ENCODE measurements at places on chromosomes 3 and 15.

DNA sequence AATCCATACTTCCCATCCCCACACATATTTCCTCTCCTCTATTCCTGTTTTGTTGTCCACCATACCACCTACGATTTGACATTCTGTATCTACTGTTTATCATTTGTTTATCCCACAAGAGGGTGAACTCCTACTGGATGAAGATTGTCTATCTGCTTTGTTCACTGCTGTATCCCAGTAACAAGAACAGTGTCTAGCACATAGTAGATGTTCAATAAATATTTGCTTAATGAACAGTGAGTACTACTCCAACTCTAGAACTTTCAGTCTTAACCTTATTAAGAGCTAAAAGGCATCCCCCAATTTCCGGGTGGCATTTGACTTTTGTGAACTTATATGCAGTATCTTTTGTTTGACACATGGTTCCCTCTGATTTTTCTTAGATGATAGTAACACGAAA, 1.3 kb downstream of the PYGO1 start:
- DNase-seq = no peak

DNA sequence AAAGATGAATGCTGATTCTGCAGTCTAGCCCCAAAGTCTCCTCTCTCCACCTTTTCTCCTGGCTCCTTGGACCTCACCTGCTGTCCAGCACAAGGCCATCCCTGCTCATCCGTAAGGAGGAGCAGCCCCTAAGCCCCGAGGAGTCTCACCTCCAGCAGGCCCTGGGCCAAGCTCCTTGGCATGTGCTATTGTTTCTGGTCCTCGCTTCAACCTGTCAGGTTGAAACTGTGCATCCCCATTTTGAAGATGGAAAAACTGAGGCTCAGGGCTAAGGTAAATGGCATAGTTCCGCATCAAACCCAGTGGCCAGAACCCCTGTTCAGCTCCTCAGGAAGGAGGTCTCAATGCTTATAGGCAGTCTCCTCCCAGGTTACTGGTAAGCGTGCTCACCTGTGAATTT, 26.1 kb downstream of the CHDH start:
- DNase-seq = no peak

DNA sequence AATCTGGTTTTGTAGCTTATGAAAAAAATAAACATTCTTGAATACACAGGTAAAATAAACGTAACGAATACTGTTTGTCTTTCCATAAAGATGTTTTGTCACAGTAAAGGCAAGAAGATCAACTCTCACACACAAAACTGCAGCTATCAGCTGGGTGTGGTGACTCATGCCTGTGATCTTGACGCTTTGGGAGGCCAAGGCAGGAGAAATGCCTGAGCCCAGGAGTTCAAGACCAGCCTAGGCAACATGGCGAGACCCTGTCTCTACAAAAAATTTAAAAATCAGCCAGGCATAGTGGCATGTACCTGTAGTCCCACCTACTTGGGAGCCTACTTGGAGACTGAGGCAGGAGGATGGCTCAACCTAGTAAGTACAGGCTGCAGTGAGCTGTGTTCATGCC, 39.6 kb downstream of the CBLB start:
- no peak for DNase-seq

- DNase-seq = no peak
Observed at GRCh38 chr3:150682279-150682678, 21.4 kb downstream of the ERICH6 start.

DNA sequence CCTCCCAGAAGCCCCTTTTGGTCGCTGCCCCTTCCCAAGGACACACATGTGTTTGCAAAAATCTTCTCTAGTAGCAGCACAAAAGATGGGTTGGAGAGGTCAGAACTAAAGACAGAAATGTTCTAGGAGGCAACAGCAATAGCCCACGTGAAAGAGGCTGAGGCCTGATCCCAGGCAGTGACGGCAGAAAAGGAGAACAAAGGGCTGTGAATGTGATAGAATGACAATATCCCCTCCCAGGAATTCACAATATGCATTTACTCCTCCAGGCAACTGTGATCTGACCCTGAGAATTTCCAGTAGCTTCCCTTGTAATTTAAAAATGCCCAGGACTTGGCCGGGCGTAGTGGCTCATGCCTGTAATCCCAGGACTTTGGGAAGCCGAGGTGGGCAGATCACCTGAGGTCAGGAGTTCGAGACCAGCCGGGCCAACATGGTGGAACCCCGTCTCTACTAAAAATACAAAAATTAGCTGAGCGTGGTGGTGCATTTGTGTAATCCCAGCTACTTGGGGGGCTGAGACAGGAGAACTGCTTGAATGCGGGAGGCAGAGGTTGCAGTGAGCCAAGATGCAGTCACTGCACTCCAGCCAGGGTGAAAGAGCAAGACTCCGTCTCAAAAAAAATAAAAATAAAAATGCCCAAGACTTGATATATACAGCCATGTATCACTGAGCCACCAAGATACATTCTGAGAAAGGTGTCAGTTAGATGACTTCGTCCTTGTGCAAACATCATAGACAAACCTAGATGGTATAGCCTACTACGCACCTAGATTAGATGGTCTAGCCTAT, 43.6 kb upstream of the PIAS1 start:
- DNase-seq = peak; percentile 21

GRCh38 chr3:87780811-87781210, 278.0 kb downstream of the CGGBP1 start:
- peak; percentile 97 for DNase-seq

DNA sequence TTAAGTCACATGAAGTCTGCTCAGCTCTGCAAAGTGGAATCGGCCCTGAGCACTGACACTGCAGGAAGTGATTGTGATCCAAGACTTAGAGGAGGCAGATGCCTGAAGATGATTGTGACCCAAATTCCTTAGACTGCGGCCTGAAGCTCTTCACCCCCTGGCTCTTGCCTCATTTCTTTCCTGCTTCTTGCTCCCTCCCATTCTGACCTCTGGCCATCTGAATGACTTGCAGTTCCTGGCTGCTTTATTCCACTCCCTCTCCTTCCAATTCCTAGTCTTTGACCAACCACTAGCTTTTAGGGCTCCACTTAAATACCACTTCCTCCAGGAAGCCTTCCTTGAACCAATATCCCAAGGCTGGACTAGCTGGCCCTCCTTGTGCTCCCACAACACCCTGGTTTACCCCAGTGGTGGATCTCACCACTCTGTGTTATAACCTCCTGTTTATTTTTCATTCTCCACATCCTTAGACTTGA, 9.9 kb upstream of the EPB42 start:
- DNase-seq = no peak

DNA sequence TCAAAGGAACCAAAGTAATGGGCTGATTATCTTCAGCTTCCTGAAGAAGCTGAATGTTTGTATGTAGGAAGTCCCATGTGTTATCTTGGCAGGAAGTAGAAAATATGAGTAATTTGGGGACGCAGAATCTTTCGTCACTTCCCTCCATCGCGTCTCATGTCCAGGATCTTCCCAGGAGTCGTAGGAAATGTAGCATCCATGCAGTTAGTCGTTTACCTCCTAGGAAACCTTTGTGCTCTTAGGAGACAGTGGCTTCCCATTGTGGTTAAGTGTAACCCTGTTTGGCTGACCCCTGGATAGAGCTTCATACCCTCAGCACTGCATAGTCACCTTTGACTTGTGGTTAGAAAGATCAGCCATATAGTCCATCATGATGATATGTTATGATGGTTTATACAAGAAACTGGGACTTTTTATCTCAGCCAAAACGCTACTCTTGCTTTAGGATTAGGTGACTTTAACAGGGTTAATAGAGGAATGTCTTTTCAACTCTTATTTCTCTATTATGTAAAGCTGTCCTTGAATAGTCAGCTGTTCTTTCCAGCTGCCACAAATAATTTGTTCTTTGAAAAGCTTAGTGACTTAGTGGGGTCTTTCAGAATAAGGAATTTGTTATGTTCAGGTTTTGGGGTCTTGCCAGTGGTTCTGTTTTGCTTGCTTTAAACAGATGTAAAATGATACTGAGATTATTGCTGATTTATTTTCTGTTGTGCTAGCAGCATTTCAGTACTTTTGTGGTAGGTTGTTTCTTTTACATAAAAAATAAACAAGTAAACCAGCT, 92.2 kb downstream of the KLHL25 start:
- DNase-seq = peak; percentile 68

DNA sequence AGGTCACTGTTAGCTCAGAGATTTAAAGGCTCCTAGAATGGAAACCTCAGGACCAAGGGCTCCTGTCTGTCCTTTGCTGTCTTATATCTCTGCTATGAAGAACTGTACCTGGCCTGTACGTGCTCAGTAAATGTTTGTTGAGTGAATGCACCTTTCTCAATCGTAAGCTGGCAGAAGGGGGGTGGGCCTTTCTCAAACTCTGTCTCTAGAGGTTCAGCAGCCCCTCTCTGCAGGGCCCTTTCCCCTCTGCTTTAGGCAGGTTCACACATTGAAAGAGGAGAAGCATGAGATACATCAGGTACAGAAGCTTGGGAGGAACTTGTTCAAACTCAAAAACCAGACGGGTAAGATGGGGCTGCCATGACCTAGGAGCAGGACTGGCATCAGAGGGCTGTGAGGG, 155.6 kb downstream of the GOLGA6L4 start:
- DNase-seq = no peak

DNA sequence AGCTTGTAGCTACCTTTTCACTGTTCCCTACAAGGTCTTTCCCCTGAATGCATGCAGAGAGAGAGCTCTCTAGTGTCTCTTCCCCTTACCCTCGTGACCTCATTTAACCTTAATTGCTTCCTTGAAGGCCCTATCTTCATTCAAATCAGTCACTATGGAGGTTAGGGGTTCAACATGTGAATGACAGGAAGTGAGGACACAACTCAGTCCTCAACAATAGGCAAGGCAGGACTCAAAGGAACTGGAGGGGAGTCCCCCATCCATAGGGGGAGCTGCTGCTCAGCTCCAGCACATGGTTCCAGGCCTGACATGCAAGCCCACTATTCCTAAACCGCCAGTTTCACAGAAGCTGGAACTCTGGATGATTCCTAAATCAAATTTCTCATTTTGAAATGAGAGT, 33.8 kb upstream of the GYG1 start:
- DNase-seq = peak; percentile 44

GRCh38 chr3:141269961-141270360, 38.3 kb downstream of the PXYLP1 start:
- no peak for DNase-seq

- no peak for DNase-seq
Observed at GRCh38 chr3:187360596-187360995, 7.6 kb upstream of the RTP4 start.

DNA sequence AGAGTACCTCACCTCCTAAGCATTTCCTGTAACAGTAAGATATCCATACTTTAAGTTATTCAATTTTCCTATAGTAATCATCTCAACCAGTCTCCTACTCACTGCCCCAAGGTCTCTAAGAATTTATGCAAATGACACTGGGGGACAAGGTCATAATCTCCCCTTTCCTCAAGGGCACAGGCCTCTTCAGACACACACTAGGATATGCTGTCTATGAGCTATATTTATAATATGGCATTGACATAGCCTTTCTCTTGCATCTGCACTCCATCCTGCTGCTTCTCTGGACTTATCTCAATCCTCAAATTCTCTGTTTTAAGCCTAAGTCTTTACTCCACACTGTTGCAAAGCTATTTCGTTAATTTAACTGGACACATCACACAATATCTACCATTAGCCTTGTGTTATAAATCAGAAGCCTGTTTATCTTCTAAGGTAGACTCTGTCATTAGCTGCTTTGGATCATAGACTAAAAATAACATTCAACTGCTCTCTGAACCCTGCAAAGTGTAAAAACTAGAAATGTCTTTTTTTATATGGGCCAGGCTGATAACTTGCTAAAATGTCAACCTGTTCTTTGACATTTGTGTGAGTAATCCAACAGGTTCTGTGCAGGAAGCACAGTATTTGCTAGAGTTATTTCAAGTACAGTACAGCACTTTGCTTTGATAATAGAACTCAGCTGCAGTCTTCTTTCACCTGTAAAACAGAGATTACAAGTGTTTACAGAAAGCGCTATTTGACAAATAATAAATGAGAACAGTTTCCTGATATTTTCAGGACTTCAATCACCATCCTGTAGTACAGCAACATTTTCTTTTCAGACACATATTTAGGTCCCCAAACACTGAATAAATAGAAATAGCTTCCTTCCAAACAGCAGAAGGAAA, 17.8 kb upstream of the SEC62 start:
- no peak for DNase-seq

GRCh38 chr3:56131974-56132590, 336.2 kb downstream of the ERC2 start:
- peak; percentile 22 for DNase-seq

GRCh38 chr3:53092942-53093341, 37.3 kb downstream of the RFT1 start:
- peak; percentile 81 for DNase-seq

DNA sequence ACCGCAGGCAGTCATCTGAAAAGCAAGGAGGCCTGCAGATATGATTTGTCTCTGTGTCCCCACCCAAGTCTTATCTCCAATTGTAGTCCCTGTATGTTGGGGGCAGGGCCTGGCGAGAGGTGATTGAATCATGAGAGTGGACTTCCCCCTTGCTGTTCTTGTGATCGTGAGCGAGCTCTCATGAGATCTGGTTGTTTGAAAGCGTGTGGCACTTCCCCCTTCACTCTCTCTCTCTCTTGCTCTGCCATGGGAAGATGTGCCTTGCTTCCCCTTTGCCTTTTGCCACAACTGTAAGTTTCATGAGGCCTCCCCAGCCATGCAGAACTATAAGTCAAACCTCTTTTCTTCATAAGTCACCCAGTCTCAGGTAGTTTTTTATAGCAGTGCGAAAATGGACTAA, 83.3 kb downstream of the TMCO5A start:
- DNase-seq = peak; percentile 92

DNA sequence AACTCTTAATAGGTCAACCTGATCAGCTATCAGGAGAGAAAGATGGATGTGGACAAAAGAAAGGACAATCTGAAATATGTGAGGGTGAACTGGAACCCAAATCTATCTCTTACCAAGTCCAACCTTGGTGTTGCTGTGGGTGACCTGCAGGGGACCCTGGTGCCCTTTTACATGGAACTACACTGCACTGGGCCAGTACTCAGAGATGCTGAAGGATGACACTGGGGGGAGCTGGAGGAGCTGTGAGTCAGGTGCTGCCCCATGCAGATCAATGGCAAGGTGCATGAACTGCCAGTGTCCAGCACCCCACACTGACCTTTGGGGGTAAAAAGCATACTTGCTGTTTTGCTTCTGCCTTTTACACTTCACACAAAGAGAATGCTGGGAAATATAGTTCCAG, 55.6 kb upstream of the TBC1D5 start:
- DNase-seq = no peak

DNA sequence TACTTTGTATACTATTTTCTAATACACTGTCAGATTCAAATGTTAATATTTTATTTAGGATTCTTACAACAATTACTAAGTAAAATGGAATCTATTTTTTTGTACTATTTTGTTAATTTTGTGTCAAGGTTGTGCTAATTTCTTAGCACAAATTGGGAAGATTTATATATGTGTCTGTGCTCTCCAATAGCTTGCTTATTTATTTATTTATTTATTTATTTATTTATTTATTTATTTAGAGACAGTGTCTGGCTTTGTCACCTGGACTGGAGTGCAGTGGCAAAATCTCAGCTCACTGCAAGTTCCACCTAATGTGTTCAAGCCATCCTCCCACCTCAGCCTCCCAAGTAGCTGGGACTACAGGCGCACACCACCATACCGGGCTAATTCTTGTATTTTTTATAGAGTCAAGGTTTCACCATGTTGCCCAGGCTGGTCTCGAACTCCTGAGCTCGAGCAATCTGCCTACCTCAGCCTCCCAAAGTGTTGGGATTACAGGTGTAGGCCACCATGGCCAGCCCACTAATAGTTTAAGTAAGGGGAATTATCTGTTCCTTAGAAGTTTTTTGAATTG, 34.6 kb downstream of the CTXND1 start:
- DNase-seq = no peak

All from inflammatory macrophage (primary cell).